Regular cardiac myocyte (primary cell): ENCODE measurements at places on chromosomes 4 and X. TPM values are rescaled to one million over a fixed set of nuclear protein-coding genes. Genes with fewer than 3 reads are reported as not detected.

The SLC10A6 gene
- not detected in 2 replicates for total RNA-seq

The SHROOM2 gene
- total RNA-seq: 0.19 and 0.28 TPM in 2 replicates

The TLR10 gene
- total RNA-seq: under 0.01 TPM in 1 of 2 replicates, not detected in the other

The POU4F2 gene
- total RNA-seq: not detected in 2 replicates

The TMEM164 gene
- total RNA-seq: 13.2 and 16.7 TPM in 2 replicates

The TSR2 gene
- total RNA-seq: 10.4 and 19.2 TPM in 2 replicates

The ABCB7 gene
- 23.2 and 34.1 TPM in 2 replicates for total RNA-seq

The JAKMIP1 gene
- total RNA-seq: not detected in 2 replicates
